ENCODE measurements at places on chromosomes 2 and 18.

- peaks cover 7% of the 10 kb centered on the region for H3K36me3 ChIP-seq
- no peaks in the 10 kb centered on the region for H3K27me3 ChIP-seq
- peaks cover 49% of the 10 kb centered on the region for H3K4me1 ChIP-seq
- DNase-seq = peak; percentile 18
- peak overlapping the region; percentile 63 for H3K4me3 ChIP-seq
These were observed 766 bp downstream of the PDE6D start for GRCh38 chr2:231780123-231780908.

DNA sequence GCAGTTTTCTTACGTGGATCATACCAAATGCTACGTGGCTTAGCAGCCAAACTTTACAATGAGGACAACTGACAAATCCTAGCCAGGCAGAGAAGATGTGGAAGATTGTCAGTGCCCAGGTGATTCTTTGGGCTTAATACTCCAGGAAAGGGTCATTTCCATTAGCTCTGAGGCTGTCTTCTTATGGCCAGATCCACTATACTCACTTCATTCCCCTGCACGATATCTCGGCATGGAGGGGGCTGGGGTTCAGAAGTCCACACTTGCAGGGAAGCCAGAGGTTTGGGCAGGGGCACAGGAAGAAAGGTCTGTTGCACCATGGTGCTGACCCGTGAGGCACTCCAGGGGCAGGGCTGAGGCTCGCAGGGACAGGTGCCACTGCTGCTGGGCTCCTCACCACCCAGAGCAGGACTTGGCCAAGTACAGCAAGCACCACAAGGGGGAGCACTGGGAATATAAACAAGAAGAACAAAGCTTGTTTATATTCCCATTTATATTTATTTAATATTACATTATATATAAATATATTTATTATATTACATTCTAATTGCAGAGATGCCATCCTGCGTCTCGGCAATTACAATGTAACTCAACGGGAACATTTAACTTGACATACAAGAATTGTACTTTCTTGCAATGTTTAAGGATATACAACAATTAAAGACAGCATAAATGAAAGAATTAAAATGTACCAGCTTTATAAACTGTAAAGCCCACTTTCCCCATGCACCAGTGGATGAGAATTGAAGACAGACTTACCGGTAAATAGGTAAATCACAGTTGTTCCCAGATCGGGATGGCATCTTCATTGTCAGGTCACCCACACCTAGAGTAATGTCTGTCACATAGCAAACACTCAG, 27.2 kb downstream of the CLUL1 start:
- no peak overlapping the region for H3K27ac ChIP-seq
- peaks cover 2% of the 10 kb centered on the region for H3K4me1 ChIP-seq
- H3K4me3 ChIP-seq = no peak overlapping the region
- DNase-seq = peak; percentile 78

DNA sequence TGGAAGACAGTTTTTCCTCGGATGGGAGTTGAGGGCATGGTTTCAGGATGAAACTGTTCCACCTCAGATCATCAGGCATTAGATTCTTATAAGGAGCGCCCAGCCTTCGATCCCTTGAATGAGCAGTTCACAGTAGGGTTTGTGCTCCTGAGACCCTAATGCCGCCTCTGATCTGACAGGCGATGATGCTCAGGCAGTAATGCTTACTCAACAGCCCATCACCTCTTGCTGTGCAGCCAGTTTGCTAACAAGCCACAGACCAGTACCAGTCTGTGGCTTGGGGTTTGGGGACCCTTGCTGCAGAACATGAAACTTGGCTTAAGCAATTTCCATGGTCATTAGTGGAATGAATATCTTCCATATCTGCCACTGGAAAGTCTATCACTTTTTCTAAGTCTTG, 56.4 kb downstream of the GORASP2 start:
- no peaks in the 10 kb centered on the region for H3K4me1 ChIP-seq
- no peak overlapping the region for H3K4me3 ChIP-seq
- H3K27ac ChIP-seq = no peak overlapping the region
- H3K27me3 ChIP-seq = no peaks in the 10 kb centered on the region
- peaks cover 10% of the 10 kb centered on the region for H3K36me3 ChIP-seq

DNA sequence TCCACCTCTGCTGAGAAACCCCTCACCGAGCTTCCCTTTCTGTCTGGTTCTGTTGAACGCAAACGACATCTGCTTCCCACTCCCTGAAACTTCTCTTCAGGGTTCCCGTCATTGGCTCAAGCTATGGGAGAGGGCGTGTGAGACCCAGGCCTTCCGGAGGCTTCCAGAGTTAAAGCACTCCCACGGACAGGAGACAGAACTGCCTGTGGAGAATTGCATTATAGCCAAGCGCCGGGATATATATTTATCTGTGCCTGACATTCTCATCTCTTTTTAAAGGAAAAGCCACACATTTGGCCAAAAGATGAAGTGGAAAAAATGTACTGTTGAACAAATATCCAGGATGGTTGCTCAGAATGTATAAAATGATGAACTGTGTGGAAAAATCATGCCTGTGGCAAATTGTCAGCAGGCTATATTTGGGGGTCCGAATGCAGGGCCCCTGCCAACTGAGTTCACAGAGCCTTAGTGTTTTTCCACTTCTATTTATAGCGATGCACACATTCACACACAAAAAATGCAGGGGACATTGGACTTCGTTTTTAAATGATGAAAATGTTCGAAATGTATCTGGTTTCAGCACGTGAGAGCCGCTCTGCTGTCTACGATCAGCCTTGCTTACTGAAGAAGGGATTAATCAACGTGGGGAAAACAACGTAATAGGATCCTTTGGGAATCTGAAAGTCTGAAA, 59.5 kb downstream of the E2F6 start:
- H3K36me3 ChIP-seq = no peaks in the 10 kb centered on the region
- H3K4me3 ChIP-seq = no peak overlapping the region
- no peak for DNase-seq
- H3K27me3 ChIP-seq = no peaks in the 10 kb centered on the region
- H3K27ac ChIP-seq = no peak overlapping the region

- H3K36me3 ChIP-seq = no peaks in the 10 kb centered on the region
- H3K27me3 ChIP-seq = no peaks in the 10 kb centered on the region
- no peak overlapping the region for H3K4me3 ChIP-seq
- no peak overlapping the region for H3K27ac ChIP-seq
- no peaks in the 10 kb centered on the region for H3K4me1 ChIP-seq
These were observed 556.4 kb downstream of the ERBB4 start for GRCh38 chr2:211982162-211982561.

GRCh38 chr2:62099523-62100175, 96.3 kb upstream of the B3GNT2 start:
- H3K27ac ChIP-seq = no peak overlapping the region
- H3K27me3 ChIP-seq = no peaks in the 10 kb centered on the region

DNA sequence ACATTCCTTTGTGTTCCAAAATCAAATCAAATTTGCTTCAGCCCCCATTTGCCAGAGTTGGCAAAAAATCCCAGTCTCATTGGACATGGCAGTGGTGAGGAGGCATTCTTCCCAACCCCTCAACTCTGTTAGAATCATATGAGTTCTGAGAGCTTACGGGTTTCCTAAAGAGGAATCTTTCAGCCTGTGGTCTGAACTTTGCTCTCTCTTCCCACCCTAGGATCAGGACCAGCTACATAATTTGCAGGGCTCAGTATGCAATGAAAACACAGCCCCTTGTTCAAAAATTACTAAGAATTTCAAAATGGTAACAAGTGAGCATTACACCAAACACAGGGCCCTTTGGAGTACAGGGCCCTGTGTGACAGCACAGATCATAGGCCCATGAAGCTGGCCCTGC, 47.1 kb upstream of the RMND5A start:
- DNase-seq = no peak
- no peak overlapping the region for H3K27ac ChIP-seq
- no peaks in the 10 kb centered on the region for H3K27me3 ChIP-seq
- no peaks in the 10 kb centered on the region for H3K4me1 ChIP-seq
- H3K36me3 ChIP-seq = no peaks in the 10 kb centered on the region
- no peak overlapping the region for H3K4me3 ChIP-seq

All from DND-41 (cell line).